ENCODE measurements at places on chromosomes 16 and 17.

DNA sequence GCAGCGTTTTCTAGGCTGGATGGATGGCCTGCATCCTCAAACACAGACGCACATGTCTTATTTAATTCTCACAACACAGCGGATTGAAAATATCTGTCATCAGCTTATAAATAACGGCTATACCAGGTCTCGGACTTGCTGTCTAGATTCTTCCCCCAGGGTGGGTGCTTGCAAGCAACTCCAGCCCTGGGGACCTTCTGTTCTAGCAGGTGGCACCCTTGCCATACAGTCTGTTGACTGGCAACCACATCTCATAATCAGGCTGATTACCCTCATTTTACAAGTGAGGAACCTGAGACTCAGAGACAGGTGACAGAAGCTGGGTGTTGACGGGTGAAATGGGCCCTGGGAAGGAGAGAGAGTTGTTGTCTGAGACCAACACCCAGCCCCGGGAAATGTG, 16.2 kb upstream of the SEZ6 start:
- no peaks in the 10 kb centered on the region for H3K36me3 ChIP-seq
- H3K27me3 ChIP-seq, result peaks cover 48% of the 10 kb centered on the region
- peaks cover 6% of the 10 kb centered on the region for H3K4me1 ChIP-seq
- DNase-seq, result no peak
- no peak overlapping the region for H3K27ac ChIP-seq

DNA sequence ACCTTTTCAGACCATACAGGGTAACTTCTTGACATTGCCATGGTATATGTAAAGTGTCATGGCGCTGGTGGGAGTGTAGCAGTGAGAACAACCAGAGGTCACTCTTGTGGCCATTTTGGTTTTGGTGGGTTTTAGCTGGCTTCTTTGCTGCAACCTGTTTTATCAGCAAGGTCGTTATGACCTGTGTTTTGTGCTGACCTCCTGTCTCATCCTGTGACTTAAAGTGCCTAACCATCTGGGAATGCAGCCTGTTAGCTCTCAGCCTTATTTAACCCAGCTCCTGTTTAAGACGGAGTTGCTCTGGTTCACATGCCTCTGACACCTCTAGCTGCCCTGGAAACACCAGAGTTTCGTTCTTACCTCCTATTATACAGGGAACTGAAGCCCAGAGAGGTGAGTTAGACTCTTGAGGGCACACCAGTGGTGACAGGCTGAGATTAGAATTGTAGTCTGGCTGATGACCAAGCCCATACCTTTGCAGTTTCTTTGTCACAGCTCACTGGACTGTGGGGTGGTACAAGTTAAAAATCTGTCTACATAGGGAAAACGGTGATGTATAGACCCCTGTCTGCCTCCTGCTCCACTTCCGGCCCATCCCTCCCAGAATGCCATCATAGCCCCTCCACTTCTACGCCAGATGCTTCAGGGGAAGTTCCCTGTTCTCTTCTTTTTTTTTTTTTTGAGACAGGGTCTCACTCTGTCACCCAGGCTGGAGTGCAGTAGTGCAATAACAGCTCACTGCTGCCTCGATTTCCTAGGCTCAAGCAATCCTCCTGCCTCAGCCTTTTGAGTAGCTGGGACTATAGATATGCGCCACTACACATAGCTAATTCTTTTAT, 21.0 kb downstream of the KSR1 start:
- no peak overlapping the region for H3K4me3 ChIP-seq
- H3K27me3 ChIP-seq, result no peaks in the 10 kb centered on the region

DNA sequence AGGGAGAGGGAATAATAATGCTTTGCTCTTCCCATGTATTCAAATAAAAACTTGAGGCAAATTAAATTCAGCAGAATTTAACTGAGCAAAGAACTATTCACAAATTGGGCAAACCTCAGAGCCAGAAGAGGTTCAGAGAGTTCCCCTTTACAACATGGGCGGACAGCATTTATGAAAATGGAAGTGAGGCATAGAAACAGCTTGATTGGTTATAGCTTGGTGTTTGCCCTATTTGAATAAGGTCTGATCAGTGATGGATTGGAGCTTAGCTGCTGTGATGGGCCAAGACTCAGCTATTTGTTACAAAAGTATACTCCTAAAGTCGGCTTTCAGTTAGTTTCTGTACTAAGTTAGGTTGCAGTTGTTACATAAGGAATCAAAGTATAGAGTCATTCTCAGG, 63.0 kb downstream of the TMEM100 start:
- no peak overlapping the region for H3K27ac ChIP-seq
- no peaks in the 10 kb centered on the region for H3K36me3 ChIP-seq
- H3K4me3 ChIP-seq, result no peak overlapping the region
- H3K27me3 ChIP-seq, result peaks cover 2% of the 10 kb centered on the region

- DNase-seq, result no peak
- H3K27ac ChIP-seq, result no peak overlapping the region
- peaks cover 8% of the 10 kb centered on the region for H3K36me3 ChIP-seq
- H3K4me3 ChIP-seq, result no peak overlapping the region
Measured at GRCh38 chr17:48270899-48271298, 159.1 kb downstream of the SKAP1 start.

GRCh38 chr16:12975766-12976165, 74.4 kb downstream of the SHISA9 start:
- H3K36me3 ChIP-seq, result no peaks in the 10 kb centered on the region
- H3K27ac ChIP-seq, result no peak overlapping the region
- H3K4me3 ChIP-seq, result no peak overlapping the region
- no peaks in the 10 kb centered on the region for H3K27me3 ChIP-seq

- H3K4me1 ChIP-seq, result no peaks in the 10 kb centered on the region
- H3K27me3 ChIP-seq, result no peaks in the 10 kb centered on the region
- H3K36me3 ChIP-seq, result no peaks in the 10 kb centered on the region
- no peak overlapping the region for H3K4me3 ChIP-seq
- DNase-seq, result no peak
Measured at GRCh38 chr17:72400863-72401262, 280.0 kb downstream of the SOX9 start.

DNA sequence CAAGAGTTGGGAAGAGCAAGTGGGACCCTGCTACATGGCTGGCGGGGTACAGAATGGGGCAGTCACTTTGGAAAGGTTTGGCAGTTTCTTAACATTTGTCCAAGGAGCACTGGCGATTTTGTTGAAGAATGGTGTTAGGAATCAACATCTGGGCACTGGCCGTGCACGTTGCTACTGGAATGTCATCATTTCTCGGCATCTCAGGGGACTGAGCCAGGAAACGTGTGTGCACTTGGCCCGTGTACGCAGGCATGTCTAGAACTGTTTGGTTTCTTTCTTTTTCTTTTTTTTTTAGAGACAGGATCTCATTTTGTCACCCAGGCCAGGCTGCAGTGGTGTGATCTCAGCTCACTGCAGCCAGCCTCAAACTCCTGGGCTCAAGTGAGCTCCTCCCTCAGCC, 17.3 kb upstream of the FOXK2 start:
- H3K4me1 ChIP-seq, result peaks cover 14% of the 10 kb centered on the region
- no peaks in the 10 kb centered on the region for H3K36me3 ChIP-seq
- H3K27ac ChIP-seq, result no peak overlapping the region
- no peak overlapping the region for H3K4me3 ChIP-seq

DNA sequence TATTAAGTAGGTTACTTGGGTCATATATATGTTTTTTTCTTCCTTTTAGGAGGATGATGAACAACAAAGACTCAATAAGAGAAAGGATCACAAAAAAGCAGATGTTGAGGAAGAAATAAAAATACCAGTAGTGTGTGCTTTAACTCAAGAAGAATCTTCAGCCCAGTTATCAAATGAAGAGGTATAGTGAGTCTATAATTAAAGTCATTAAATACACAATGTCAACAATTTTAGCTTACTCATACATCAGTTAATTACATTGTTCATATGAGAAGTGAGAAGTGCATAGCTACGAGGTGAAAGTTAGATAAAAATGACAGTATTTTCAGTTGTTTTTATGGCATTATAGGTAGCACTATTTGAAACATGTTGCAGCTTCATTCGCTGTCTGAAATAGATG, 65.2 kb downstream of the NUP88 start:
- no peak overlapping the region for H3K4me3 ChIP-seq
- no peaks in the 10 kb centered on the region for H3K27me3 ChIP-seq
- H3K36me3 ChIP-seq, result peaks cover 24% of the 10 kb centered on the region
- no peaks in the 10 kb centered on the region for H3K4me1 ChIP-seq
- no peak overlapping the region for H3K27ac ChIP-seq

DNA sequence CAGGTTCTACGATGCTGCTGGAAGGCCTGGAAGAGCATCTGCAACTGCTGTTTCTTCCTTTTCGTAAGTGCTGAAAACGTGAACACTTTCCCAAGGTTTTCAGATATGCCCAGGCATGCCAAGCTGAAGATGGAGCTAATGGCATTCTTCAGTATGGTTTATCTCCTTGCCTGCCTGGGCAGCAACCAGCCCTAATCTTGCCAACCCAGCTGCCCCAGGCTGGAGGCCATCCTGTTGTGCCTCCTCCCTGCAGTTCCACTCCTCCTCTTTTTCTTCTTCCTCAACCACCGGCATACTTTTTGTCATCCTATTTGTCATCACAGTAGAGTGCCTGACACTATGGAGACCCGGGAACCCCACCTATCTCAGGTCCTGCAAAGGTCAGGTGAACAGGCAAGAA, 1849.3 kb downstream of the TP53TG3F start:
- H3K4me1 ChIP-seq, result no peaks in the 10 kb centered on the region
- no peaks in the 10 kb centered on the region for H3K27me3 ChIP-seq
- DNase-seq, result no peak
- no peak overlapping the region for H3K27ac ChIP-seq

DNA sequence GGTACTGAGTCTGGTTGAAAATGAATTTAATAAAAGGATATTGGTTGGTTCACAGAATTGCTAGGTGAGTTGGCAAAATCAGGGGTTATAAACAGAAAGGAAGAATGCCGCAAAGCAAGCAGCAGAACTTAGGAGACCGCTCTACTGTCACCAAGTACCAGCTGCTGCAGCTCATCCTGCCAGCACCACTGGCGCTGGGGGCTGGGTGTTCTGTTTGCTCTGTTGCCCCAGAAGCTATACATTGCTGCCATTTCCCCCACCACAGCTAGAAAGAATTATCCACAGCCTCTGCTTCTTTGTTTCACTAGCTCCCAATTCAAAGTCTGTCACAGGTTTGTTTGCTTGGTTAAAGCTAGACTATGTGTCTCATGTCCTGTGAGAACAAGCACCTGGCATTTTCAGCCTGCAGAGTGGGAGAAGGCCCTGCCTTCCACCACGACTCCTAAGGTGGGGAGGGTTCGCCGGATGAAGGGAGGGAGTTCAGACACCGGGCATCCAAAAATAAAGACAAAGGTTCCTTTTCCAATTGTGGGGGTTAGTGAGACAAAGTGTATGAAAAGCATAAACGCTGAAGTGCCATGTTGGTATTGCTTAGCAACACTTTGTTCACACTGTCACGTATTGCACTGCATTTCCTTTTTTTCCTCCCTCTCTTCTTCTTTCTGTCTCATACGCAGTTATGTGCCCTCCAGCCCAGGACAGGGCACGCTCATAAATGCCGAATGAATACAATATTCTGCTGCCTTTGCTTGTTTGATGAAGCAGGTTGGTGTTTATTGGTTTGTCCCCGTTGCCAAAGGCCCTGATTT, 9.6 kb upstream of the CPD start:
- H3K36me3 ChIP-seq, result peaks cover 3% of the 10 kb centered on the region
- no peak for DNase-seq
- H3K4me3 ChIP-seq, result no peak overlapping the region
- no peaks in the 10 kb centered on the region for H3K27me3 ChIP-seq
- peaks cover 51% of the 10 kb centered on the region for H3K4me1 ChIP-seq
- no peak overlapping the region for H3K27ac ChIP-seq
